ENCODE measurements at places on chromosomes 13 and 19.

DNA sequence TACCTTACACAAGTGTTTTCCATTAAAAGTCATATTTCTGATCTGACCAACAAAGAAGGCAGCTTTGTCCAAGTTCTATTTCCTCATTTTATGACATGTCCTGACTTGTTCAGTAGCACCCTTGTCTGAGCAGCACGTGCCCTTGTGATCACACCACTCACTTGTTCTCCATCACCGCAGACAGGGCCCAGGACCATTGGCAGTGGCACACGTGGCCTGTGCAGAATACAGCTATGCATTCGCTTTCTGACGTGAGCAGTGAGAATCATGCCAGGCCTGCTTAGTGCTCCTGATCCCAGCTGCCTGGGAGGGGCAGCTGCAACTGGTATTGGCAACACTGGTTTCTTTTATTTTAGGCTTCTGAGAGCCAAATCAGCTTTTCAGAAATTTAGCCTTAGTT, 134.2 kb downstream of the FRY start:
- no peak for DNase-seq

DNA sequence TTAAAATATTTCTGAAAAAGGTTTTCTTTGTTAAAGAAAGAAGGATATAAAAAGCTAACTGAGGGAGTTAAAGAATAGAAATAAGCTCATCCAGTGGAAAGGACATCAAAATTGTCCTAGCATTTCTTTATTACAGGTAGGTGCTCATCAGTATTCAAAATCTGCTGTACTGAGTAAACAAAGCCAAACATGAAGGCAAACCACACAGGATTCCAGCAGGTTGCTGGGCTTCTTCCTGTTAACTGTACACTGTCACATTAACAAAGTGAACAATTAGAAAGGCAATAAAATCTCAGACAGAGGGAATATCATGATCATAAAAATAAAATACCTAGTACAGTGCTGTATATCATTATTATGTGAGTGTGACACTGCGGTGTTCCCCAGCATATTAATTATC, 1541.0 kb downstream of the SLITRK5 start:
- no peak for DNase-seq

DNA sequence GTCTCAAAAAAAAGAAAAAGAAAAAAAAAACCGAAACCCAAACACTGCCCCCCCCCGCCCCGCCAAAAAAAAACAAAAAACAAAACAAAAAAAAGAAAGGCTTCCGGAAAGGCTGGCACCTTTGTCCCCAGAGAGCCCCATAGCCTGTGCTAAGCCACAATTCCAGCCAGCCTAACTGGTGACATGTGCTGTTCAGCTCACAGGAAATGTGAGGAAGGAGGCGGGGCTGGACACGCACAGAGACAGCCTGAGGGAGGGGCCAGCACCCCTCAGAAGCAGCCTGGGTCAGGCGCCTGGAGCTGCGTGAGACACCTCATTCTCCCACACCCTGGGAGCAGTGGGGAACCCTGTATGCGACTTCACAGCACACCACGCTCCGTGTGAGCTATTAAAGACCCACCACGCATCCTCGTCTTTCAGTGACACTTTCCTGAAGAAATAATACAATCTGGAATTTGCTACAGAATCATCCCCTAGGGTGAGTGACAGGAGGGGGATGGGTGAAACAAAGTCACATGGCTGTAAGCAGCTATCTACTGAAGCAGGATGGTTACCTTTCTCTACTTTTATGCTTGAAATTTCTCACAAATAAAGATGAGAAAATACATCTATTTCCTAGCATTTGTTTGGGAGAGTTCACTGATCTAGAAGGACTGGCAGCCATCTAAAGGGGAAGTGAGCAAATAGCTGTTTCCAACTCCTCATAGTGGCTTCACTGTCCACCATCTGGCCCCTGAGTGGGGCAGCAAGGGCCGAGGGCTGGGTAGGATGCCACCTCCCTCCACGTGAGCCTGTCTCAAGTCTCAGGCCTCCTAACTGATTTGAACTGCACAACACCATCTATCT, 12.3 kb upstream of the SLC35E1 start:
- peak; percentile 35 for DNase-seq

DNA sequence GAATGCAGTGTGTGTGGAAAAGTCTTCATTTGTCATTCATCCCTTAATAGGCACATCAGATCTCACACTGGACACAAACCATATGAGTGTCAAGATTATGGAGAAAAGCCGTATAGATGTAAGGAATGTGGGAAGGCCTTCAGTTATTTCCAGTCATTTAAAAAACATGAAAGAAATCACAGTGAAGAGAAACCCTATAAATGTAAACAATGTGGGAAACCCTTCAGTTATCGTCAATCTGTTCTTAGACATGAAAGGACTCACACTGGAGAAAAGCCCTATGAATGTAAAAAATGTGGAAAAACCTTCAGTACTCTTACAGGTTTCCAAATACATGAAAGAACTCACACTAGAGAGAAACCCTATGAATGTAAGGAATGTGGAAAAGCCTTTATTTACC, 45.3 kb downstream of the ZNF136 start:
- DNase-seq, result no peak

DNA sequence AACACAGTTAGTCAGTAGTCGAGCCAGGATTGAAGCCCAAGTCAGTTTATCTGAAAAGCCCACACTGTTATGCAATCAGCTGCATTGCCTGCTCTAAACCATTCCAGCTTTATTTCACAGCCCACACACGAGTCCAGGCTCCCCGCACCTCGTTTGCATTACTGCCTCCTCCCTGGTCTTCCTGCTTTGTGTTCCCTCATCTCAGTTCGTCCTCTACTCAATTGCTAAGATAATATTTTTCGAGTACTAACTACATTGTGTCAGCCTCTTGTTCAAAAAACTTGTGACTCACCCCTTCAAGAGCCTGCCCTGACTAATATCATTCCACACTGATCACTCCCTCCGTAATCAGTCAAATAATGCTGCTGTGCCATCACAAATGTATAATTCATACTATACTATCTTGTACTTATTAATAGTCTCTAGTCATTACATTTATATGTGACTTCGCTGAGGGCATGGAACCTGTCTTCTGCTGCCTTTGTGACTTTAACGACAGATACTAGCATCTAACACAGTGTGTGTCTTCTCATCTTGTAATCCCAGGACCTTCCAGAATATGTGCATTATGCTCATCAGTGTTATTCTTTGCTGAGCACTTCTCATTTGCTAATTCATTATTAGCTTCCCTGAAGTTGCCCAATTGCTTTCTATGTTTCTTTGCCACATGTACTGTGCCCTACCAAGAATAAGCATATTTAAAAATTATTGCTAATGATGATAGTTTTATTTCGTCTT, 26.2 kb upstream of the WDFY2 start:
- DNase-seq, result no peak

GRCh38 chr13:32528358-32528757, 10.2 kb downstream of the N4BP2L2 start:
- no peak for DNase-seq

DNA sequence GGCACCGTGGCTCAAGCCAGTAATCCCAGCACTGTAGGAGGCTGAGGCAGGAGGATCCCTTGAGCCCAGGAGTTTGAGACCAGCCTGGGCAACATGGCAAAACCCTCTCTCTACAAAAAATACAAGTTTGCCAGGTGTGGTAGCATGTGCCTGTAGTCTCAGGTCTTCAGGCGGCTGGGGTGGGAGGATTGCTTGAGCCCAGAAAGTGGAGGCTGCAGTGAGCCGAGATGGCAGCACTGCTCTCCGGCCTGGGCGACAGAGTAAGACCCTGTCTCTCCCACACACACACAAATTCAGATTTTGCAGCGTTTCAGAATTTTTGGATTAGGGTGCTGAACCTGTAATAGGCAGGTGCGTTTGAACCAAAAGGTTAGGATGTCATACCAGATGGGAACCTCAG, 2.2 kb downstream of the RPS11 start:
- no peak for DNase-seq

DNA sequence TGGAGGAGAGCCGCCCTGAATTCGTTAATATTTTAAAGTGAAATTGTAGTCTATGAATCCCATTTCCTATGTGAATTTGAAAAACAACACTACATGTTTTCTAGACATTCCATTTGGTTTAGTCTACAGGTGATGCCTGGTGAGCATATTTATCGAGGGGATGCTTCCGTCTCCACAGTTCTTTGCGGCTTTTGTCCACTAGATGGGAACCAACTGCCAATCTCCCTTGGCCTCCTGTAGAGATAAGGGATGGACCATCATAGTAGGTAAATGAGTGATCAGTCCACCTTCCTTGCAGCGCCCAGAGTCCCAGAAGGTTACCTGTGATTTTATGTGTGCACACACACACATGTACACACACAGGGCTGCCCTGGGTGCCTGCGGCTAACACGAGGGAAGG, 289.8 kb upstream of the SOX21 start:
- DNase-seq, result no peak

DNA sequence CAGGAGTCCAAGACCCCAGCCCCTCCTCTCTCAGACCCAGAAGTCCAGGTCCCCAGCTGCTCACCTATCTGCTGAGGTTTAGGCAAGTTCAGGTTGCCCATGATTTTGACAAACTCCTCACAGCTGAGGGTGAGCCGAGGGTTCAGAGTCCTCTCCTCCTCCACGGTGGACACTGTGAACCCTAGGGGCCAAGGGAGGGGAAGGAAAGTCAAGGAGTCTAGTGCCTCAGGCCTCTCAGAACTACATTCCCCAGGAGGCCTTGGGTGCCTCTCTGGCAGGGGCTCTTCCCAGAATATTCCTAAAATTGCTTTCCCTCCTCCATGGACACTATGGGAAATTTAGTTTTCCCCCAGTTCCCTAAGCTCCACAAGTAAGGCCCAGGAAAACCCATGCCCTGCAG, 3.3 kb upstream of the PHLDB3 start:
- no peak for DNase-seq

DNA sequence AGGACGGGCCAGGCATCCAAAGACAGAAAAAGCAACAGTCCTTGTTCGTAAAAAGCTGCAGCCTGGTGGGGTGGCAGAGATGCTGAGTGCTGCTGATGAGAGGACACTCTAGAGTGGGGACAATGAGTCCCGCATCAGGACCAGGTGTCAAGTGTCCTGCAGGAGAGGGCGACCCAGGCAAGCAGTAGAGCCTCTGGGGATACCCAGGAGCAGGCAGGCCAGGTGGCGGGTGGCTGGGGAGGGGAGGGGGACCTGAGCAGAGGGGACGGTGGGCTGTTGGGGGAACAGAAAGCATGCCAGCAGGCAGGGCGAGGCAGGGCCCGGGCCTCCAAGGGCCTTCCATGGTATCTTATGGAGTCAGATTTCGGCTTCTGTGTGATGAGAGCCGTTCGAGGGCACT, 35.8 kb downstream of the GGACT start:
- no peak for DNase-seq

DNA sequence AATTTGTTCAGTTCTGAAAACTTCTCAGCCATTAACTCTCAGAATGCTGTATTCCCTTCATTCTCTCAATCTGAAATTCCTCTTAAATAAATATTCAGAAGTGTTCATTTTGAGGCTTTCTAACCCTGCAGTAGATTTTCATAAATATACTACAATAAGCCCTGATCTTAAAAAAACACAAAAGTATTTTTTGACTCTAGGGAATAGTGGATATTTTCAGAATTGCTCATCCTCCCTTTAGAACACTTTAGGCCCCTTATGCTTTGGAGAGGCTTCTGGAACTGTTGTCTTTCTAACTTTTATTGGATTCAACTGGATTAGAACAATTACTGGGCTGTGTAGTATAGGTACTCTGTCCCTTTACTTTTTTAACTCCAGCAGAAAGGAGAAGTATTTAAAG, 1662.6 kb upstream of the MIR17HG start:
- no peak for DNase-seq

DNA sequence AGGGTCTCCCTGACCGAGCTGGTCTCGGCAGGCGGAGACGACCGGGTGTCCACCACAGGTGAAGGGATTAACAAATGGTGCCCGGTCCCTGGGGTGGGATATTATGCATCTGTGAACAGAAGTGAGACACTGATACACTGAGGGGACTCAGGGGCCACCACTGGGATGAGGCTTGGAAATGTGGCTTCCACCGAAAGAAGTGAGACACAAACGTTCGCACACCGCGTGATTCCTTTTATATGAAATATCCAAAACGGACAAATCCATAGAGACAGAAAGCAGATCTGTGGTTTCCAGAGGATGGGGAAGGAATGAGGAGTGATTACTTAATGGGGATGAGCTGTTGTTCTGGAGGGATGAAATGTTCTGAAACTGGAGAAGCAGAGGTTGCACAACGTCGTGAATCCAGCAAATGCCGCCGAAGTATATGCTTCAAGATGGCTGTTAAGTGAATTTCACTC, 47.5 kb downstream of the C13orf46 start:
- no peak for DNase-seq

- DNase-seq, result no peak
Observed at GRCh38 chr13:60001889-60002288, 161.8 kb downstream of the DIAPH3 start.

GRCh38 chr19:2546128-2547032, 70.5 kb downstream of the GADD45B start:
- DNase-seq, result no peak

DNA sequence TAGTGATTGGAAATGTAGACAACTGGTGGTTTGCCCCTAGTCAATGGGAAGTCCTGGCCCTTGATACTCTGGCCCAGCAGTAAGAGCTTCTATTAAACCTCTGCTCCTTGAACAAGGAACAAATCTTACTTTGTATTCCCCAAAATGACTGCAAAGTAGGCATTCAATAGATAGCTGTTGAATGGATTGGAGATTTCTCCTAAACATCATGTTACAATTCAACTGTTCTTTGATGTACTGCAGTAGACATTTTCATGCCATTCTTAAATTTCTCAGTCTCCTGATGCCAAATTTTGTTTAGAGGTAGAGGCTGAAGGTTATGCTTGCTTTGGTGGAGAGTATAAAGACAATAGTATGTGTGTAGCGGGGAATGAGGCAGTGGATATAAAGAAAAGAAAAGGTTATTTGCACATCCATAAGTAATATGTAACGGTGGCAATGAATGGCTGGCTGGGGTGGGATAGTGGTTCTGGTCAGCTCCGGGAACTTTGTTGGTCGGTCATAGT, 12.8 kb downstream of the MIR17HG start:
- DNase-seq, result no peak

DNA sequence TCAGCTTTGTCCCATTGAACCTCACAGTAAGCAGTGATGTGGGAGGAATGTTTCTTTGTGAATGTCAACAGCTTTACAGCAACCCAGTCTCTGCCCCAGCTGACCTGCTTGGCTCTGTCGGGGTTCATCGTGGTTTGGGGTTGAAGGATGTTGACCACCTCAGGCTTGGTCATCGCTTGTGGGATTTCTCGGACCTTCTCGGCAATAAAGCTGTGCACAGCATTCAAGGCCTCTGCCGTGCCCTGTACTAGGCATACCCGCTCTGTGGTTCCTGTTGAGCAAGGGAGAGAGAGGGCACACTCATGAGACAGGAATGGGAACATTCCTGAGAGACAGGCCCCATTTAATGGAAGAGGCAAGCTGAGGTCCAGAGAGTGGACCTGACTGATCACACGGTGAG, 20.0 kb downstream of the NOVA2 start:
- DNase-seq, result no peak

GRCh38 chr19:29084266-29084665, 128.7 kb downstream of the UQCRFS1 start:
- no peak for DNase-seq
